ENCODE measurements at places on chromosomes 3 and 15.

- no peak for DNase-seq
These were observed 102.9 kb downstream of the ARNT2 start for GRCh38 chr15:80507131-80507530.

- no peak for DNase-seq
These were observed 42.5 kb downstream of the MUC20 start for GRCh38 chr3:195763076-195763830.

DNA sequence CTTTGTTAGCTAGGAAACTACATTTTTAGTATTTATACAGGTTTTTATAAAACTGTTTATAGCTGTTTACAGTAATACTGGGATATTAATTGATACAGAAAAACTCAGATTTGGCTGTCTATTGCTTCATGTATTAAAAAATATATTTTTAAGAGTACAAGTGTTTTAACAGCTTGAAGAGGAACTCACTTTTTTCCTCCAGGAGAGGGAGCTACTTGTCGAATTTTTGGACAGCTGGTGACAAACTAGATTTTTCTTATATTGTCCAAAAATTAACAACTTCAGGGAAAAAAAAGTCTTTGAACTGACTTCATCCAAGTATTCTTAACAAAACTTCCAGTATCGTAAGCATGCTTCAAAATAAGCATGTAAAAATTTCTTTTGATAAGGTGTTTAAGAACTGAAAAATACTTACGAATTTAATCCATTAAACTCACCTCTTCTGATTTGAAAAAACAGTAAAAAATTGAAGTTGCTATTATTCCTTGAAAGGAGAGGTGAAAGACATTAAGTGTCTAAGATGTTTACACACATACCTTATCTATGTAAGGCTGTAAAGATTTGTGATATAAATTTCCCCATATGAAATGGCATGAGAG, 4.0 kb downstream of the DIPK2A start:
- no peak for DNase-seq

DNA sequence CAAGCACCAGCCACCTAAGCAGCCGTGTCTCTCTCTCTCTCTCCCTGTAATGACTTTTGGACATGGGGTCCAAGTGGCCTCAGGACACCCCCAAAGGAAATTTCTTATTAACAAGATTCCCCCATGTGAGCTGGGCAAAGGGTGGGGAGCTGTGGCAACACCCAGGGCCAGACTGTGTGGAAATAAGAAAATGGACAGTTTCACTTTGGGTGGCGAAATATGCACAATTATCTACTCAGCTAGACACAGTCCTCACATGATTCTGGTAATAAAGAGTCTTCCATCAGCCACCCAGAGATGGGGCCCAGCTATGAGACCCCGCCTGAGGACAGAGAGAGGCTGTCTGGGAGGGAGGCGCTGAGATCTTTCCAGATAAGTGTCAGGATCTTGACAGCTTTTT, 96.8 kb upstream of the TPM1 start:
- DNase-seq: no peak

DNA sequence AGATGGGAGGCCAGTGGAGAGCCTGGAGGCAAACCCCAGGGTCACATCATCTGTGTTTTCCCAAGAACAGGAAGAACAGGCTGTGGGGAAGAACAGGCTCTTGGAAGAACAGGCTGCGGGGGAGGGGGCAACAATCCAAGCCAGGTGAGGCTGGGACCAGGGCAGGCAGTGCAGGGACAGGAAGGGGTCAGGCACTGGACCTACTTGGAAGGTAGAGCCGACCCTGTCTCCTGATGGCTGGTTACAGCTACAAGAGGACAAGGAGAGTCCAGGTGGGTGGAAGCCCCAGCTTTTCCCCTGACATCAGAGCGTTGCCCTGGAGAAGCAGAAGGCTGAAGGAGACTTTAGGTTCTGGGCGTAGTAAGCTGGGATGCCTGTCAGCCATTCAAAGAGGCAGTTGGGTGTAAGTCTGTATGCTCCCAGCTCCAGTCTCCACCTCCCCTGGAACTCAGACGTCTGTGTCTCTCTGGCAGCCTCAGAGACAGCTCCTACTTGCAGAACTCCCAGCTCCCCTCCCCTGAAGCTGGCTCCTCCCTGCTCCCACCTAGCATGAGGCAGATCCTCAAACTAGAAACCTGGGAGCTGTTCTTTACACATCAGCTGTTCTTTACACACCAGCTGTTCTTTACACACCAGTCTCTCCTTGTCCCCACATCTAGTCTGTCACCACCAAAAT, 130.9 kb downstream of the DNAJB8 start:
- no peak for DNase-seq

DNA sequence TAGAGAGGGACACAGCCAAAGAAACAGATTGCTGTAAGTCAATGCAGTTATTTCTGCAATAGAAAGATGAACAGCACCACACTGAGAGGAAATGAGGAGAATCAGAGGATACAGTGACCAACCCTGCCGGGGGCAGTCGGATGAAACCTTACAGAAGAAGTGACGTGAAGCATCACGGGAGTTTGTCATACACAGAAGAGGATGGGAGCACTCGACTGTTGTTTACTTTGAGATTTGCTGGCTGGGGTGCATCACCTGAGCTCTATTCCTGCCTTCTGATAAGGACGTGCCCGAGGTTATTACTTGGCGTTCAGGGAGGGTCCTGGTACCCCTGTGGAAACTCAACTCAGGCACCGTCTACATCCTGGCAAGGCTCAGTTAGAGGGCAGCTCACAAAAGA, 45.4 kb downstream of the MAGEF1 start:
- DNase-seq: no peak

DNA sequence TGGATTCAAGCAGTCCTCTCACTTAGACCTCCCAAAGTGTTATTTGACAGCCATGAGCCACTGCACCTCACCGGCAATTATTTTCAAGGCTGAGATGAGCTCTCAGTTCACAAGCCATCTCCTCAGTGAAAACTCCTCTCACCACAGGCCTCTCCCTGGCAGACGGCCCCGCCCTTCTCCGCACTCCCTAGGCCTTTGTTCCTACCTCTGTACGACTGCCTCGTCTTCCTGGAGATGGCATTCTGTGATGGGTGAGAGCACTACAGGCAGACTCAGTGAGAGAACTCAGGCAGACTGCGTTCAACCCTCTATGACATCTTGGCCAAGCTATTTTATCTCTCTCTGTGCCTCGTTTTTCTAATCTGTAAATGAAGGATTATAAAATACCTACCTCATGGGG, 67.0 kb upstream of the TPM1 start:
- no peak for DNase-seq

- DNase-seq: no peak
These were observed 157.4 kb upstream of the P2RY1 start for GRCh38 chr3:152677491-152677890.

DNA sequence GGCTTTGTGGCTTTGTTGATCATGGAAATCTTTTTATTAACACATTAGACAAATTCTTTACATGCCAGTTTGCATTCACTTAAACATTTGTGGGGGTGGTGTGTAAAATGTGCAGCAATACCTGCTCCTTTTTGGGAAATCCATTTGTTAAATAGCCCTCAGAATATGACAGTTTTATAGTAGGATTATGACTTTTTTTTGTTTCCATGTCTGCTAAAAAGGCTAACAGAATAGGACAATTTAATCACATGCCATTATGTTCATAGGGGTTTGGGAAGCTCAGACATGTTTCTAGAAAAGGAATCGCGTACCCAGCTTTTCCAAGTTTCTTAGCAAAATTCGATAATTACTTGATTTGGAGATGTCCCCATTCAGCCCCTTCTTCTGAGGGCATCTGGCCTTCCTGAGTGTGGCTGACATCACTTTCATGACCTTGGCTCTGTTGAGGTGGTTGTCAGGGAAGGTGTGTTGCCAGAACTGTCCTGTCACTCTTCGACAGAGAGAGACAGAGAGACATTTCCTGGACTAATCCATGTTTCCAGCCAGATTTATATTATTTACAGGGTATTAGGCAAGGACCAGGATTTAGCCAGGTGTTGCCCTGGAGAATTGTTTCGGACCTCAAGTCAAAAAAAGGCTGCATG, 126.4 kb downstream of the PTPRG start:
- DNase-seq: no peak

- no peak for DNase-seq
These were observed 27.8 kb upstream of the ATP2B2 start for GRCh38 chr3:10532939-10533736.

GRCh38 chr3:147090461-147090860, 315.9 kb downstream of the ZIC4 start:
- no peak for DNase-seq

DNA sequence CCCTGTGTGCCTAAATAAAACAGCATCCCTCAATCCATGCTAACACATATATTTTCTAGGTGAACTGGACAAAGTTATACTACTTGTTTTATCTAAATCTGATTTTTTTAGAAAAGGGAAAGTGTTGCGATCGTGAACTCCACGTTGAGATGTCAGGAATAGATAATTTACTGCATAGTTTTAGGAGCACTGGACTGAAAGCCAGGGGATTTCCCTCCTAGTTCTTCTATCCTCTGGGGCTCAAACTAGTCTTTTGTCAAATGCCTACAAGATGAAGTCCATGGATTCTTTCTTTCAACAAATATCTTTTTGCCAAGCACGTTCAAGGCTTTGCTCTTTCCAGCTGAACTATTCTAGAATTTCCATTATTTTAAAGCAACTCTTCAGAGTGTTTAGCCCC, 617 bp upstream of the HPS3 start:
- DNase-seq: no peak

GRCh38 chr3:149396476-149396875, 19.0 kb upstream of the TM4SF1 start:
- no peak for DNase-seq

- DNase-seq: no peak
These were observed 588.3 kb upstream of the SEMA6D start for GRCh38 chr15:47129033-47129432.

DNA sequence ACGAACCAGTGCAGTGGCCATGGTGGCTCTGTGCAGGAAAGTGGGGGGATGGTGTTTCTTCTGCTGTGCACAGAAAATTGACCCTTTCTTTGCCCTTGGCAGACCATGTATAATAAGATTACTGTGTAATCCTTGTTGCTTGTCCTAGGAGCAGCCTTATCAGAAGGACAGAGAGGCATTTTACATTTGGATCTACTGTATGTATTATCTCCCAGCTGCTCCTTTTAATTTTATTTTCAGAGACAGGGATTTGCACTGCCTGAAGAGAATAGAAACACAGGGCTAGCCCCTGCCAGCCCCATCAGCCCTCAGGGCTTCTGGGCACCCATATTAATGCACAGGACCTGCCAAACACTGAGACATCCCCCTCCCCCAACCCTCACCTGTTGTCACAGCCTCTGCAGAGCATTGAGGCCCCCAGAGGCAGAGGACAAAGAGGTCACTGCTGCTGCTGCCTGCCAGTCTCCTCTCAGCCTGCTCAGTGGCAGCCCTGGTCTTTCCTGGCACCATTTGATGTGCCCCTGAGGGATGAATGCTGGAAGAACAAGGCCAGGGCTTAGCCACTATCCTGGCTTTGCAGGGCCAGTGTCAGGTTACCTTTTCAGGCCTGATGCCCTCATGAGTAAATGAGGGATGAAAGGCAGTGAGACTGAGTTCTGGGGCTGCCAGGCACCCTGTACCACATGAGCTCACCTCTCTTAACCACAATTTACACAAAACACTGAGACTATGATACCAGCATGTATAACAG, 533.4 kb downstream of the NTRK3 start:
- no peak for DNase-seq

- no peak for DNase-seq
These were observed 15.3 kb downstream of the TLE3 start for GRCh38 chr15:70082281-70082900.

- no peak for DNase-seq
These were observed 55.7 kb downstream of the GALK2 start for GRCh38 chr15:49225572-49226281.

- DNase-seq: no peak
These were observed 14.3 kb downstream of the ZIC4 start for GRCh38 chr3:147391781-147392624.

- DNase-seq: no peak
These were observed 449.4 kb upstream of the PROK2 start for GRCh38 chr3:72234391-72234790.

DNA sequence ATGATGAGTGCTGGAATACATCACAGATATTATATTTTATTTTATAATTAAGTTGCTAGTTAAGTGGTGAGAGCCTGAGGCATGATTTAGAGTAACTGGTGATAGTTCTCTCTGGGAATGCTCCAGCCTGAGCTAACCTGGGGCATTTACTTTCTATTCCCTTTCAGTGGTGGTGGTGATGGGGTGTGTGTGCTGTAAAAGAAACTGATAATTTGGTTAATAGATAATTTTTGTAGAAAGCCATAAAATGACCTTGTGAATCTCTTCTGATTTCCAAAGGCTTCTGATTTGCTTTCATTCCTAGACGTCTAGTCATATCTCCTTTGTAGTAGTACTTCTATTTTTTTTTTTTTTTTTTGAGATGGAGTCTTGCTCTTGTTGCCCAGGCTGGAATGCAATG, 46.8 kb upstream of the DPPA4 start:
- DNase-seq: no peak

DNA sequence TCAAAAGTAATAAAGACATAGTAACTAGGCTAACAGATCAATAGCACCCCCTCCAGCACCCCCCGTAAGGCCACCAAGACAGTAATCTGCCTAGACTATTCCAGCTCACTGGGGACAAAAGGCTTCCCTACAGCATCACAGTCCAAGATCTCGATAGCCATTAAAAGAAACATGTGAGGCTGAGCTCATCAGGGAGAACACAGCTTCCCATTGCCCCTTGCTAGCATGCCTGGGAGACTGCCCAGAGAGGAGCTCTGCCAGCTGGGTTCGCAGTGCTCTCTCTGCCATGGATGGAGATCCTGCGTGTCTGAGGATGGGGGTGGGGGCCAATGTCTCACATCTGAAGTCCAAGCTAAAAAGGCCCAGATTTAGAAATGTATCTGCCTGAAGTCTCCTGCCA, 17.8 kb downstream of the LRIG1 start:
- DNase-seq: no peak

- no peak for DNase-seq
These were observed 252.5 kb upstream of the TGFBR2 start for GRCh38 chr3:30353711-30354467.

- no peak for DNase-seq
These were observed 4.5 kb downstream of the HEMK1 start for GRCh38 chr3:50573566-50574443.

DNA sequence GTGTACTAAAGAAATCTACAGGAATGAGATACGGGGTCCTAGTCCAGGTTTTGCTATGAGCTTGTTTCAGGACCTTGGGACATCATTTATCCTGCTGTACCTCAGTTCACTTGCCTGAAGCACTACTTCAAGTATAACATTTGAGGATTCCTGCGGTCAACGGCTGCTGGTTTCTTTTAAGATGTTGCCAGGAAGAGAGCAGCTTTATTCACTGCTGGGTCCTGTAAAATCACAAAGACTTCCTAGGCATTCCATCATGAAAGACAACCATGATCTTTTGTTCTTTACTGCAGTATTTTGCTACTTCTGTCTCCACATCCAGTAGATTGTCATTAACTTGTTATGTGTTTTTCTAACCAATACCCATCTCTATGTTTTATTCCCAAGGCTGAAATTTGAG, 61.0 kb upstream of the PYDC2 start:
- no peak for DNase-seq

DNA sequence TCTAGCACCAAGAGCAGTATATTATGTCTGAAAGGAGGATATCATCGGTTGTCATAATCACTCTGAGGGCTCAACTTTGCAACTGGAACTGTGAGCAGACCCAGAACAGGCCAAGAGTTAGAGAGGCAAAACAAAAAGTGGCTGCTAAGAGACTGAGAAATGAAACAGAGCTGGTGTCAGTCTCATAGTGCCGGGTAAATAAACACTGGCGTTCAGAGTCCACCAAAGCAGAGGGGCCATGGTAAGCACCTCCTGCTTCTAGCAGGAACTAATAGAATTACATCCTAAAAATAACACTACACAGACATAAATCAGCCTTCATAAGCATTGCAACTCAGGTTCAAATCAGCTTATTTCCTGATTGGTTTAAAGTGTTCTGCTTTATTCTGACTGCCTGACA, 10.3 kb upstream of the IL12A start:
- no peak for DNase-seq
